Aorta (tissue), 5 donors: ENCODE measurements at places on chromosomes 6 and 20. TPM values are rescaled to one million over a fixed set of nuclear protein-coding genes. Genes with fewer than 3 reads are reported as not detected.

The MEI4 gene
- total RNA-seq, result not detected

DNA sequence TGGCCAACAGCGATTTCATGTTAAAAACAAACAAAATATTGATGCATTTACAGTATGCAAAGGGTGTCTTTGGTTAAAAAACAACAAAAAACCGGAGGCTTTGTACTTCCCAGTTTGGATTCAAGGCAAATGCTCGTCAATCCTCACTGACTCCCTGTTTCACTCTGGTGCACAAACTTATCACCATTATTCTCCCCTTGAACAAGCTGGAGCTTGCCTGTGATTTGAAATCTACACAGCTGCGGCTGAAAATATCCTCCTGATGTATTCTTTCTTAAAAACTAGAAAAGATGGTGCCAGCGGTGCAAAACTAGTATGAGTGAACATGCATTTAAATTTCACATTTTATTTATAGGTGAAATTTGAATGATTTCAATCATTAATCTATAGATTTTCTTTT lies 3.3 kb downstream of the PERP start:
- H3K4me1 ChIP-seq, result no peaks in the 10 kb centered on the region
- H3K27me3 ChIP-seq, result no peaks in the 10 kb centered on the region
- DNase-seq, result no peak

The OOEP gene
- 0.39 TPM for total RNA-seq

GRCh38 chr6:161908872-161909271 lies 635.0 kb upstream of the AGPAT4 start:
- no peaks in the 10 kb centered on the region for H3K27me3 ChIP-seq
- no peak overlapping the region for H3K27ac ChIP-seq
- H3K36me3 ChIP-seq, result no peaks in the 10 kb centered on the region
- DNase-seq, result no peak

DNA sequence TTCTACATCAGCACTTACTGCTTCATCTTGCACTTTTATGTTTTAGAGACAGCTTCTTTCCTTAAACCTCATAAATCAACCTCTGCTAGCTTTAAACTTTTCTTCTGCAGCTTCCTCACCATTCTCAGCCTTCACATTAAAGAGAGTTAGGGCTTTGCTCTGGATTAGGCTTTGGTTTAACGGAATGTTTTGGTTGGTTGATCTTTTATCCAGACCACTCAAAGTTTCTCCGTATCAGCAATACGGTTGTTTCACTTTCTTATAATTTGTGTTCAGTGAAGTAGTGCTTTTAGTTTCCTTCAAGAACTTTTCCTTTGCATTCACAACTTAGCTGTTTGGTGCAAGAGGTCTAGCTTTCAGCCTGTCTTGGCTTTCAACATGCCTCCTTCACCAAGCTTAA lies 40.4 kb downstream of the DNAAF9 start:
- H3K36me3 ChIP-seq, result peaks cover 1% of the 10 kb centered on the region
- no peak for DNase-seq
- no peak overlapping the region for H3K27ac ChIP-seq
- H3K27me3 ChIP-seq, result no peaks in the 10 kb centered on the region
- no peak overlapping the region for H3K4me3 ChIP-seq
- H3K4me1 ChIP-seq, result no peaks in the 10 kb centered on the region
